Caco-2 (cell line): ENCODE measurements at places on chromosomes 2 and 18. TPM values are rescaled to one million over a fixed set of nuclear protein-coding genes. Genes with fewer than 3 reads are reported as not detected.

Gene TDRD15
- total RNA-seq: not detected in 2 replicates

Gene LIMS3
- 2.5 and 4.0 TPM in 2 replicates for total RNA-seq

Gene UGT1A3
- total RNA-seq: 0.64 and 0.65 TPM in 2 replicates

Gene GDF7
- 1.7 and 1.8 TPM in 2 replicates for total RNA-seq

Gene ACYP2
- total RNA-seq: 4.1 and 5.4 TPM in 2 replicates

GRCh38 chr2:236818281-236819045, 248.8 kb downstream of the ACKR3 start:
- no peak for DNase-seq
- H3K27me3 ChIP-seq: no peaks in the 10 kb centered on the region
- H3K27ac ChIP-seq: no peak overlapping the region
- H3K36me3 ChIP-seq: no peaks in the 10 kb centered on the region
- H3K4me1 ChIP-seq: no peaks in the 10 kb centered on the region
- no peak overlapping the region for H3K4me3 ChIP-seq

GRCh38 chr2:69993048-69993565, 31.7 kb upstream of the ASPRV1 start:
- DNase-seq: no peak
- no peak overlapping the region for H3K27ac ChIP-seq
- no peaks in the 10 kb centered on the region for H3K36me3 ChIP-seq

DNA sequence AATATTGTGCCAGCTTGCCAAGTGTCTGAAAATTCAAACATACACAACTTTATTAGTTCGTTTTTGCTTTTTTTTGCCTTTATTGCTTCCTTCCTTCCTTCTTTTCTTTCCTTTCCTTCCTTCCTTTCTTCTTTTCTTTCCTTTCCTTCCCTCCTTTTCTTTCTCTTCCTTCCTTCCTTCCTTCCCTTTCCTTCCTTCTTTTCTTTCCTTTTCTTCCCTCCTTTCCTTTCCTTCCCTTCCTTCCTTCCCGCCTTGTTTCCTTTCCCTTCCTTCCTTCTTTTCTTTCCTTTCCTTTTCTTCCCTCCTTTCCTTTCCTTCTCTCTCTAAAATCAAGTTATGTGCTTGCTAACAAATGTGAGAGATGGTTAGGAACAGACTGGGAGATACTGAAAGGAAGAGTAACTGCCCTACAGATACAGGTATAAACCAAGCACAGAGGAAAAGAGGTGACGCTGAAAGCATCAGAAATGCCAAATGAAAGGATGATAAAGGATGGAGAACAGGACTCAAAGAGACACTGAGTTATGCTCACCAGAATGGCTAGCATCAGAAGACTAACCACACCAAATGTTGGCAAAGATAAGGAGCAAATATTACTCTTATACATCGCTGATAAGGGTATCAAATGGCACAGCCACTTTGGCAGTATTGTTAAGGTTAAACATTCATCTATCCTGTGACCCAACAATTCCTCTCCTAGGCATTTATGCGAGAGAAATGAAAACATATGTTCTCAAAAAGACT, 151.6 kb downstream of the MREG start:
- no peak overlapping the region for H3K27ac ChIP-seq
- H3K27me3 ChIP-seq: no peaks in the 10 kb centered on the region
- DNase-seq: no peak
- H3K4me1 ChIP-seq: no peaks in the 10 kb centered on the region
- no peaks in the 10 kb centered on the region for H3K36me3 ChIP-seq

DNA sequence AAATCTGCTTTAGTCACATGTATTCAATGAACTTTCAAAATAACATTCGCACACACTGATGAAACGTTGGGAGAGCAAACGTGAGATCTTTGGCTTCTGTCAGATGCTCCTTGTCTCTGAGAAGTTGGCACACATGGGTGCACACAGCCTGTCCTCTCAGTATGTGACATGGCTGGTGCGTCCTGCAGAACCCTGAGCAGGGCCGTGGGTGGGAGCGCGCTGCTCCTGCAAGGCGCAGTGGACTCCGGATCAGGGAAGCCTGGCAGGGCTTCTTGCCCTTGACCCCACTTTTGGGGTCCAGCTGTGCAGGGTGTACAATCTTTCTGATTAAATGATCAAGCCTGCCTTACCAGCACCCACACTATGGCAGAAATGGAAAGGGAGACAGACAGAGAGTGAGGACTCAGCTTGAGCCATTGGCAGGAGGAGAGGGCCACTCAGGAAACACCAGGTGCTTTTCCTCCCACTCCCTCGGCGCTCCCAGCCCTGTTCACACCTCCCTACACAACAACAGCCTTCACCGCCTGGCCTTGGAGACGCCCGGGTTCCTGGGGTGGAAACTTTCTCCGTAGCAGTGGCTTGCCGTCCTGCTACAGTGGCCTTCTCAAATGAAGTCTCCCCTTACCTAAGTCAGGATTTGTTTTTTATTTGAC, 108.4 kb upstream of the SNTG2 start:
- H3K4me3 ChIP-seq: no peak overlapping the region
- no peaks in the 10 kb centered on the region for H3K36me3 ChIP-seq
- no peak overlapping the region for H3K27ac ChIP-seq
- H3K4me1 ChIP-seq: no peaks in the 10 kb centered on the region
- no peak for DNase-seq

GRCh38 chr18:62634979-62635630, 80.2 kb upstream of the PHLPP1 start:
- no peaks in the 10 kb centered on the region for H3K27me3 ChIP-seq
- no peaks in the 10 kb centered on the region for H3K36me3 ChIP-seq
- H3K4me1 ChIP-seq: peaks cover 31% of the 10 kb centered on the region
- H3K4me3 ChIP-seq: no peak overlapping the region
- H3K27ac ChIP-seq: peak overlapping the region; percentile 78
- no peak for DNase-seq

DNA sequence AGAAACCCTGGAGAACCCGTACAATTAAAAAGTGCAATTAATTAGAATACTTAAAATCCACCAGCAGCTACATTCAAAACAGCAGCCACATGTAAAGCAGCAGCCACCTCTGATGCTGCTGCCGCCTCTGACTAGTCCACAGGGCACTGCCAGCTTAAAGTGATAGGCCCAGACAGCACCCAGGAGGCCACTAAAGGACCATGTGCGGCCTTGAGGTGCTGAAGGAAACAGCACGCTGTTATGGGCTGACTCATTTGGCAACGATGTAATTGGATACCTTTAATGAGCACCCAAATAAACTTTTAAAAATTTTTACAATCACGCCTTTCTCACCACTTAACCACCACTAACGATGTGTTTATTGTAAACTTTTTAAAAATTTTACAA, 209.3 kb upstream of the NCKAP5 start:
- no peak for DNase-seq
- no peak overlapping the region for H3K4me3 ChIP-seq
- H3K27me3 ChIP-seq: no peaks in the 10 kb centered on the region
- H3K4me1 ChIP-seq: 0 out of 2 replicates have a peak, but pooled peaks cover 4% of the 10 kb centered on the region
- no peak overlapping the region for H3K27ac ChIP-seq

GRCh38 chr2:153873052-153874048, 1.6 kb downstream of the GALNT13 start:
- no peak overlapping the region for H3K27ac ChIP-seq
- no peak for DNase-seq
- H3K4me3 ChIP-seq: no peak overlapping the region
- no peaks in the 10 kb centered on the region for H3K27me3 ChIP-seq
- H3K4me1 ChIP-seq: no peaks in the 10 kb centered on the region
- H3K36me3 ChIP-seq: no peaks in the 10 kb centered on the region
